ENCODE measurements at places on chromosomes 4 and X.

GRCh38 chr4:19021617-19022016 lies 1000.1 kb upstream of the LCORL start:
- no peak for DNase-seq

GRCh38 chr4:5858020-5858769 lies 34.7 kb downstream of the CRMP1 start:
- DNase-seq = no peak

GRCh38 chr4:120816296-120816965 lies 106.1 kb downstream of the PRDM5 start:
- DNase-seq = no peak

- no peak for DNase-seq
These were observed 88.5 kb downstream of the FAM193A start for GRCh38 chr4:2624782-2625530.

- DNase-seq = no peak
These were observed 46.4 kb upstream of the VEGFD start for GRCh38 chrX:15430584-15430983.

DNA sequence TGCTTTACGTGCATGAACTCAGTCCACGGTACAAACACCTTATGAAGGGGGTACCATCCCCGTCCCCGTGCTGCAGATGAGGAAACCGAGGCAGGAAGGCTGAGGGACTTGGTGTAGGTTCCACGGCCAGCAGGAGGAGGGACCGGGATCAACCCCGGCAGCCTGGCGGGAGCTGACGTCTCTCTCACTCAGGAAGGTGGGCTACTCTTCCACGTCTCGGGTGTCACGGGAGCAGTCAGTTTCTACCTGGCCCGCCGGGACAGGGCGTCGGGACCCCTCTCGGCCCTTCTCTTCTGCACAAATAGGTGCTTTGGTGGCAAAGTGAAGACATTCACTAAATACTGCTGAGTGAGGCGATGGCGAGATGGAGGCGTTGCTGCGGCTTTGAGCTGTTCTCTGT lies 53.3 kb downstream of the ACOX3 start:
- no peak for DNase-seq
